A673 (cell line): ENCODE measurements at places on chromosomes 1 and 21. TPM values are rescaled to one million over a fixed set of nuclear protein-coding genes. Genes with fewer than 3 reads are reported as not detected.
A peak's percentile ranks its signal among the peaks of the same experiment; 100 is the strongest.

SEMA4A gene
- total RNA-seq, result 0.77 and 0.92 TPM in 2 replicates

- DNase-seq, result peak; percentile 47
These were observed 32.1 kb downstream of the JAK1 start for GRCh38 chr1:64934115-64934877.

- no peak for DNase-seq
These were observed 1.2 kb upstream of the IFFO2 start for GRCh38 chr1:18957532-18958300.

DNA sequence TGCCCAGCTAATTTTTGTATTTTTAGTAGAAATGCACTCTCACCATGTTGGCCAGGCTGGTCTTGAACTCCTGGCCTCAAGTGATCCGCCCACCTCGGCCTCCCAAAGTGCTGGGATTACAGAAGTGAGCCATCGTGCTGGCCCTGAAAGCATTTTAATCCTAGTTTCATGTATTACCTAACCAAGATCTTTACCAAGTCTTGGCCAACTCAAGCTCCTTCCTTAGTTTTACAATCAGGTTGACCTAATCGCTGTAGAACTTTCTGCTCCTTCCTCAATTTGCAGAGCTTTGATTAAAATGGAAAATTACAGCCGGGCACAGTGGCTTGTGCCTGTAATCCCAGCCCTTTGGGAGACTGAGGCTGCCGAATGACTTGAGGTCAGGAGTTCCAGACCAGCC lies 3.2 kb upstream of the TMEM63A start:
- DNase-seq, result no peak

- DNase-seq, result no peak
These were observed 262.1 kb downstream of the AKT3 start for GRCh38 chr1:243587823-243588560.

DNA sequence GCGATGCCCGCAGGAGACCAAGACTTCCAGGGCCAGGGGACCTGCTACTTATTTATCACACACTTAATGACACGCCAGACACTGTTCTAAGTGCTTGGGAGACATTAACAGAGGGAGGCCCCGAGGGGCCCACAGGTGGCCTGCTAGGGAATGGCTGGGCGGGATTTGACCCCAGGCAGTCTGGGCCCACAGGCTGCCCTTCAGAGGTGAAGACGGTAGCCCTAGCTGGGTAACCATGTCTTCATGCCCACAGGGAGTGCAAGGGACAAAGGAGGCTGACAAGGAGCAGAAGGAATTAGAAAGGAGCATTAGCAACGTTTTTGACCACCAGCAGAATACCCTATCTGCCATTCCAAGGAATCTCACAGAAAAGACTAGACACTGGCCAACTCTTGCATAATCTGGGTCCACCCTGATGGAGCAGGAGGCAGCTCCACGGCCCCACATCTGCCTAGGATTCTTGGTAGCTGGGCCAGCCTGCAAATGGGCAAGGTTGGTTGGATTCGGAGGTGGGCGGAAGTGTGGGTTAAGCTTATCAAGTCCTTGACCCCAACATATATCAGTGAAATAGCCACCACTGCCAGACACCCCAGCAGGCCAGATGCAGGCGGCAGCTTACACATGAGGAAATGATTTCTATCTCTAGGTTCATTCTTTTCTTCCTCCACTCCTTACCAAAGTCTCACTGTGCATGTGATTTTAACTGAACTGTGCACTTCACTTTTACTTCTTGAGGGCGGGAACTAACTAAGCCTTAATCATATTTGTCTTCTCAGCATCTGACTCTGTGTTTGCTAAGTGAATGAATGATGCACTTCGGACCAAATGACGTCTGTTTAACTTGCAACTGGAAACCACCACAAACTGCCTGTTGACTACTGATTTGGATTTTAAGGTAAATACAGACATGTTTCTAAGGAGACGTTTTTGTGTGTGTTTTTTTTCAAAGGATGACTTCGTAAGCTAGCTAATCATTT lies 3.4 kb upstream of the ETS2 start:
- no peak for DNase-seq

- DNase-seq, result peak; percentile 55
These were observed 1.0 kb upstream of the DMRTA2 start for GRCh38 chr1:50424045-50424883.

DNA sequence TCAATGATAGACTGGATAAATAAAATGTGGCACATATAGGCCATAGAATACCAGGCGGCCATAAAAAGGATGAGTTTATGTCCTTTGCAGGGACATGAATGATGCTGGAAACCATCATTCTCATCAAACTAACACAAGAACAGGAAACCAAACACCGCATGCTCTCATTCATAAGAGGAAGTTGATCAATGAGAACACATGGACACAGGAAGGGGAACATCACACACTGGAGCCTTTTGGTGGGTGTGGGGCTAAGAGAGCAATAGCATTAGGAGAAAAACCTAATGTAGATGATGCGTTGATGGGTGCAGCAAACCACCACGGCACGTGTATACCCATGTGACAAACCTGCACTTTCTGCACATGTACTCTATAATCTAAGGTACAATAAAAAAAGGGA lies 883.4 kb upstream of the PRMT6 start:
- peak; percentile 73 for DNase-seq

FCRL6 gene
- 0.15 TPM in 1 of 2 replicates, not detected in the other for total RNA-seq

CGN gene
- total RNA-seq, result 2.6 and 4.1 TPM in 2 replicates

DNA sequence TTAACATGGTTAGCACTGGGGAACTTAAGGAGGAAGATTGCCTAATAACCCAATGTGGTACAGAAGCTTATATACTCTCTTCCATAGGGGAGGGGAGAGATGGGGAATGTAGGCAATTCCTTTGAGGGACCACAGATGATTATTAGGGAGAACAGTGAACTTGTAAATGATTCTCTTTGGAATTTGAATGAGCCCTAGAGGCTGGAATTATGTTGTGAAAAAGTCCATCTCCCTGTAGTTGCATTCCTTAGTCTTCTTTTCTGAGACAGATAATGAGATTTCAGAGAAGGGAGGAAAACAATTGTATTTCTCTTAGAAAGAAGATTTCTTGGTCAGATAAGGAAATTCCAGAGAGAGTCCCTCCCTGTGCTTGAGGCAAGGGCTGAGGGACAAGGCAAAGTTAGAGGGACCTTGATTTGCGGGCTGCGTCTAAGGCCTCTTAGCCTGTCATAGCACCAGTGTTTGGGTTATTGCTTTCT lies 89.0 kb upstream of the HMCN1 start:
- peak; percentile 72 for DNase-seq

- no peak for DNase-seq
These were observed 18.5 kb upstream of the C1orf21 start for GRCh38 chr1:184368354-184368753.

DNA sequence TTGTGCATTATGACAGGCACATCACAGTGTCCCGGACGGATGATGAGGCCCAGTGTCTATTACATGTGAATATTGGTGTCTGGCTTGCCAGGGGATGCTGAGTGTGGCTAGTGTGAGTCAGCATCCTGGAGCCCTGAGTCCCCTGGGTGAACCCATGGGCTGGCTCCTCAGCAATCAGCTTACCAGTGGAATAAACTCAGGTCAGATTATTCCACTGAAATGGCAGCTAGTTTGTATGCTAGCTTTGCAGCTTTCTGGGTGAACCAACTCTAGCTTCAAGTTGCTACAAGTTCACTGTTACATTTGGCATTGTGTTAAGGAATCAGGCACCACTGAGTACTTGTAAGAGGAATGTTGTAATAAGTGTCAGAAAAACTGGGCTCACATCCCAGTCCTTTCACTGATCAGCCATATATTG lies 23.9 kb upstream of the RPTN start:
- DNase-seq, result no peak

GRCh38 chr1:5891736-5892135 lies 100.5 kb downstream of the NPHP4 start:
- DNase-seq, result no peak

OR2T12 gene
- total RNA-seq, result not detected in 2 replicates

- no peak for DNase-seq
These were observed 424.3 kb upstream of the CXADR start for GRCh38 chr21:17088500-17088899.

LRIG2 gene
- total RNA-seq, result 13.9 and 14.8 TPM in 2 replicates

CYP4B1 gene
- total RNA-seq, result not detected in 2 replicates

GRCh38 chr1:7536891-7537591 lies 234.1 kb upstream of the VAMP3 start:
- DNase-seq, result no peak

- DNase-seq, result no peak
These were observed 84.4 kb upstream of the JAK1 start for GRCh38 chr1:65050735-65051134.

- no peak for DNase-seq
These were observed 825 bp downstream of the FABP3 start for GRCh38 chr1:31372051-31372450.

- DNase-seq, result no peak
These were observed 23.4 kb upstream of the RGS16 start for GRCh38 chr1:182627622-182628021.

CD2 gene
- not detected in 2 replicates for total RNA-seq

SMCP gene
- total RNA-seq, result not detected in 2 replicates

DNA sequence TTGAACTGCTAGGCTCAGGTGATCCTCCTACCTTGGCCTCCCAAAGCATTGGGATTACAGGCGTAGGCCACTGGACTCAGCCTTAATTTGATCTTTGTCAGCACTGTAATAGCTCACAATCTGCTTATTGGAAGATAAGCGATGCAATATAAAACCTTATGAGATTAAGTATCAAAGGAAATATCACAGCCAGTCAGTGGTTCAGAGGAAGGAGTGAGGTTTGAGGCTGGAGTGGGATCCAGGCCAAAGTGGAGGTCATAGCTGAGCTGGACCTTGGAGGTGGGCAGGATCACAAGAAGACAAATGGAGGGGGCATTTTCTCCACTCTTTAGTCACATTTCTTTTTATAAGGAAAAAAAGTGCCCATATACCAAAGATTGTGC lies 228.5 kb downstream of the RHOU start:
- no peak for DNase-seq

SIM2 gene
- 42.7 and 49.1 TPM in 2 replicates for total RNA-seq

GRCh38 chr1:186875896-186876835 lies 47.4 kb downstream of the PLA2G4A start:
- peak; percentile 28 for DNase-seq

DNA sequence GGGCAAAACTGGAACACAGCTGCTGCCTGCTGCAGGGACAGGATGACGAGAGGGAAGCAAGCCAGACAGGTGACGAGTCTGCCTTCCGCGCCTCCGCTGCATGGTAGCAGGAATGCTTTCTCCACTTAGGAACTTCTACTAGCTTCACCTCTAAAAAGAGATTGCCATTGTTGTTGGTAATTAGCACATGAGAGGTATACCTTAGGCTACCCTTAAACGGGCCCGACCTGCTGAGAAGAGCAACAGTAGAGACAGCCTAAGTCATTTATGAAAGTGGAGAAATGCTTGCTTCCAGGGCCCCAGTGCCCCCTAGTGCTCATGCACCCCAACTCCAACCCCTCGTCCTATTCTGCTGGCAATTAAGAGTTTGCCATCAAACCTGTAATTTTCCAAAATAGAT lies 96.9 kb upstream of the AKT3 start:
- peak; percentile 12 for DNase-seq

- no peak for DNase-seq
These were observed 7.3 kb downstream of the RGS4 start for GRCh38 chr1:163076446-163076845.

GRCh38 chr1:22773981-22774832 lies 63.6 kb downstream of the EPHB2 start:
- peak; percentile 21 for DNase-seq
